ENCODE measurements at places on chromosomes 11 and 22.

DNA sequence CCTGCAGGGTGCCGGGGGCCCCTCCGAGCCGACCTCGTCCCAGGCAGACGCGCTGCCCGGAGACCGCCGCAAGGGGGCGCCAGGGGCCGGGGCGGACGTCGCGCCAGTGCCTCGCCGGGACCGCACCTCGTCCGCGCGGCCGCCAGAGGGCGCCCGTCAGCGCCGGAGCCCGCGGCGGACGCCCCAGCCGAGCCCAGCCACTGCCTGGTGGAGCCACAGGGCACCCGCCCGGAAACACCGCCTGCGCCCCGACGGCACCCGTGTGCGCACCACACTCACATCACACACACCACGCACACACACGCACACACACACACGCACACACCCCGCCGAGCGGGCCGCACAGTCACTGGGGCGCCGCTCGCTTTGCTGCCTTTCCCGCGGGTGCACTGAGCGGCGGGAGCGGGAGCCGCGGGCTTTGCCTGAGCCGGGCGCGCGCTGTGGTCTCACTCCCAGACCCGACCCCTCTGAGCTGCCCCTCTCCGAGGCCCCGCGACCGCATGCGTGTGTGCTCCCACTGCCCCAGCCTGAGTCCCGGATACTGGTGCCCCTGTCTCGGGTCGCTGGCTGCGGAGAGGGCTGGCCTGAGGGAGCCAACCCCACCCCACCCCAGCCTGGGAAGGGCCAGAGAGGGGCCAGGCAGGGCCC, 449.3 kb downstream of the OPCML start:
- DNase-seq: no peak

- DNase-seq: no peak
These were observed 68.1 kb upstream of the LMO1 start for GRCh38 chr11:8331767-8332166.

GRCh38 chr22:29043906-29044575, 17.6 kb downstream of the C22orf31 start:
- no peak for DNase-seq

DNA sequence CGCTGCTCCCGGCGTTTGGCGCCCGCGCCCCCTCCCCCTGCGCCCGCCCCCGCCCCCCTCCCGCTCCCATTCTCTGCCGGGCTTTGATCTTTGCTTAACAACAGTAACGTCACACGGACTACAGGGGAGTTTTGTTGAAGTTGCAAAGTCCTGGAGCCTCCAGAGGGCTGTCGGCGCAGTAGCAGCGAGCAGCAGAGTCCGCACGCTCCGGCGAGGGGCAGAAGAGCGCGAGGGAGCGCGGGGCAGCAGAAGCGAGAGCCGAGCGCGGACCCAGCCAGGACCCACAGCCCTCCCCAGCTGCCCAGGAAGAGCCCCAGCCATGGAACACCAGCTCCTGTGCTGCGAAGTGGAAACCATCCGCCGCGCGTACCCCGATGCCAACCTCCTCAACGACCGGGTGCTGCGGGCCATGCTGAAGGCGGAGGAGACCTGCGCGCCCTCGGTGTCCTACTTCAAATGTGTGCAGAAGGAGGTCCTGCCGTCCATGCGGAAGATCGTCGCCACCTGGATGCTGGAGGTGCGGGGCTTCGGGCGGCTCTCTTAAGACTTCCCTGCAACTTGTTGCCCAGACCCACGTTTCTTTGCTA, at the start of gene CCND1:
TSS of gene CCND1 (plus strand) at position 162 of the 587 bp plus-strand sequence. CDS start at position 320, 158 bp downstream.
- peak; percentile 65 for DNase-seq

DNA sequence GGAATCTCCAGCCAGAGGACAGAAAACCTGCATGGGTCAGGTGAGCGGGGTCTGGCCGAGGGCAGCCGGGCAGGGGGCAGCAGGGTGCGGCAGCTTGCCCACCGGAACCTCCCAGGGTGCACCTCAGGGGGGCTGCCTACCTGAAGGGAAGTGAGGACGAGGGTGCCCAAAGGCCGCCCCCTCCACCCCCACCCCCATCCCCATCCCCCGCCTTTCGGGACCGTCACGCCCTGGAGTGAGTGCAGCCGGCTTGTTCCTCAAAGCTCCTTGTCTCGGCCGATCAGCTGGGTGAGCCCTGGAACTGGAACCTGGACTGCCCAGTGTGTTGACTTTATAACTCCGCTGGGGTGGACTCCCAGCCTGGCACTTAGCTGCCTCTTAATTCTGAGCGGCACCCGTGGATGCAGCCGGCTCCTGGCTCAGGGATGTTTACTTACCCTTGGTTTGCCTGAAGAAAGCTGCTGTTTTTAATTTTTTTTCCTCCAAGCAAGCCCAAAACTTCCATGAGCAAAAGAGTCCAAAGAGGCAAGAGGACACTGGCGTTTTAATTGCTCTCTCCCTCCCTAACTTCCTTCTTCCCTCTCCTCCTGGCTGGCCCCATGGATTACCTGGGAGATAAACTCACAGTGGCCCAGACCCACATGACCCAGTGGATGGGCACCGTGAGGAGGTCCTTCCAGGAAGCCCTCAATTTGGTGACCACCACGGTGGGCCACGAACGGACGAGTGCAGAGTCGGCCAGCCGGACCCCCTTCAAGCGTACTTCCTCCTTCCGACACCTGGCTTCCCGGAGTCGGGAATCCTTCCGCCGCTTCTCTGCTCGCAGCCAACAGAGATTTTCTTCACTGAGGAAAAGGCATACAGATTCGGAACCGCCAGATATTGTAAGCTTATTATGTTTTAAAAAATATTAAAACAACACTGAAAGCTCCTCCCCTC, 87.8 kb upstream of the CRYBB3 start:
- DNase-seq: no peak

GRCh38 chr11:34674038-34674437, 53.1 kb downstream of the EHF start:
- no peak for DNase-seq

DNA sequence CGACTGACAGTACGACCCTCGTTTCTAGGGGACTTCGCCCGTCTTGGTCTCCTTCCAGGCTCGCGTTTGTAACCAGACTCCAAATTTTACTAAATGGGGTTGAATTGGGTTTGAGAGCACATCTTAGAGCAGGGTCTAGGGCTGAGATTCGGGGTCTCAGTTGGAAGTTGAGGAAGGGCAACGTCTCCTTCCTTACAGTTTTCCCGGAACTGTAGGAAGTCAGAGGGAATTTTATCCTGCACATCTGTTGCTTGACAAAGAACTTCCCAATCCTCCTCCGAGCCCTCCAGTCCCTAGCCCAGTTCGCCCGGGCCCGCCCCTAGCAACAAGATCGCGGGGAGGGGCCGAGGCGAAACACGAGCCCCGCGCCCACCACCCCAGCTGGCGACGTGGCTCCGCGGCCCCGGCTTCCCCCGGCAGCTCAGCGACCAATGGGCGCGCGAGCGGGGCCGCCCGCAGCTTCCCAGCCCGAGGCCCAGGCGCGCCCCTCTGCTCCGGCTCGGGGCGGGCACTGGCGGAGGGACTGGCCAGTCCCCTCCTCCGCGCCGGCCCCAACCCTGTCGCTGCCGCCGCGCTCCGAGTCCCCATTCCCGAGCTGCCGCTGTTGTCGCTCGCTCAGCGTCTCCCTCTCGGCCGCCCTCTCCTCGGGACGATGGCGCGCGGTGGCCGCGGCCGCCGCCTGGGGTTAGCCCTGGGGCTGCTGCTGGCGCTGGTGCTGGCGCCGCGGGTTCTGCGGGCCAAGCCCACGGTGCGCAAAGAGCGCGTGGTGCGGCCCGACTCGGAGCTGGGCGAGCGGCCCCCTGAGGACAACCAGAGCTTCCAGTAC, at the start of gene RCN1:
TSS of gene RCN1 (plus strand) at position 530 of the 826 bp plus-strand sequence. CDS start at position 653, 123 bp downstream.
- peak; percentile 79 for DNase-seq

DNA sequence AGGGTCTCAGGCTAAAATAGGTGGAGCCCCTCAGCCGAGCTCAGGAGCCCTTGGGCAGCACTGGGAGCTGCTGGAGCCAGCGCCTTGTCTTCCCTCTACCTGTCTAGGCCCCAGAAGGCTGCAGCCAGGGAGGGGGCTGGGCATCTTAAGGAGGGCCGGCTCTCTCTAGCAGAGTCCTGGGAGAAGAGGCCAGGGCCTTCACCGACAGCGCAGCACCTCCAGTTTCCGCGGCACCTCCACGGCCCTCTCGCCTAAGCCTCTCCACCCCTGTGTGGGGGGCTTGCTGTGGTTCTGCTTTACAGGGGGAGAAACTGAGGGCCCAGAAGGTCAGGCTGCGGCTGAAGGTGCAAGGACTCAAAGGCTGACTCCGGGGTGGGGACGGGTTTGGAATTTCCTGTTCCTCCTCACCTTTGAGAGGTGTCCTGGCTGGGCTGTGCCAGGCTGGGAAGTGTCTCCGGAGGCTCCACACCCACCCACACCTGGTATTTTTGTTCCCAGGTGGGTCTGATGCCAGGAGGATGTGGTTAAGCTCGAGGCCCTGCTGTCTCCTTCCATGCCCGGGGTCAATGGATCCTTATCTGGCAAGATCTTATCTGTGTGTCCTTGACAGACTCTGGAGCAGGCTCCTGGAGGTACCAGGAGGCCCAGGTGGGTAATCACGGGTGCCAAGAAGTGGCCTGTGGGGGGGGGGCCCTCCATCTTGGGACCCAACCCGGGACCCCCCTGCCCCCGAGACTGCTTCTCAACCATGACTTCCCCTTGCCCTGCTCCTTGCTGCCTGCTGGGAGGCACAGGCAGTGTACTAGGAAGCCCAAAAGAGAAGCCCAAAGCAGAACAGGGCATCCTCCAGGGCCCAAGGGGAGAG, 95.3 kb upstream of the FGF3 start:
- DNase-seq: no peak

- DNase-seq: no peak
These were observed 110.0 kb downstream of the KIRREL3 start for GRCh38 chr11:126890561-126890960.

GRCh38 chr11:77821349-77821851, 456 bp downstream of the AAMDC start:
- no peak for DNase-seq

GRCh38 chr22:21450858-21451353, 16.3 kb upstream of the TMEM191C start:
- DNase-seq: no peak

GRCh38 chr11:65216830-65217229, 35.1 kb downstream of the CAPN1 start:
- no peak for DNase-seq

DNA sequence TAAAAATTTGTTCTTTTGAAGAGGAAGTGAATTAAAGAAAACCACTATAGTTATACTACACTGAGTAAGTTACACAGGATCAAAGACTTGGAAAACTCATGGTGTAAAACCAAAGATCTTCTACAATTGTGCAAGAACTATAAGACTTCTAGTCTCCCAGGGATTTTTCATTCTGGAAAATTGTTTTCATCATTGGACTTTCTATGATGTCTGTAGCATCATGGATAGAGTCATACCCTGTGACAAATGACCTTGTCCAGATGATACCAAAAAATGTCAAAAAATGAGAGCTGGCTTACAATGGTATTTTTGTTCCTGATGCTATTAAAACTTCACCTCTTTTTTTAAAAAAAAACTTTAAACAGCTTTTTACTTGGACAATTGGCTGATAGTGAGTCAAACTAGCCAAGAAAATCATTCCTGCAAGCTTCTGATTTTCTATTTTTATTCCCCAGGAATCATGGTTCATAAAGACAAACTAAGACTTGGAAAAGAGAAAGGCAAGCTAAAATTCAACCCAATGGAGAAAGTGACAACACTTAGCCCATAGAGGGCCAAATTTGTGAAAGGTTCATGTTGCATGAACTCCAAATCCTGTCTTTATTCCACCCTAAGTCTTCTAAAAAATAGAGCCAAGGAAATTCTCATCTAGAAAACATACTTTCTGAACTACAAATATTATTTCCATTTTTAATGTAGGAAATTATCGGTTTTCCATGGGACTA, 30.7 kb downstream of the ME3 start:
- DNase-seq: no peak

DNA sequence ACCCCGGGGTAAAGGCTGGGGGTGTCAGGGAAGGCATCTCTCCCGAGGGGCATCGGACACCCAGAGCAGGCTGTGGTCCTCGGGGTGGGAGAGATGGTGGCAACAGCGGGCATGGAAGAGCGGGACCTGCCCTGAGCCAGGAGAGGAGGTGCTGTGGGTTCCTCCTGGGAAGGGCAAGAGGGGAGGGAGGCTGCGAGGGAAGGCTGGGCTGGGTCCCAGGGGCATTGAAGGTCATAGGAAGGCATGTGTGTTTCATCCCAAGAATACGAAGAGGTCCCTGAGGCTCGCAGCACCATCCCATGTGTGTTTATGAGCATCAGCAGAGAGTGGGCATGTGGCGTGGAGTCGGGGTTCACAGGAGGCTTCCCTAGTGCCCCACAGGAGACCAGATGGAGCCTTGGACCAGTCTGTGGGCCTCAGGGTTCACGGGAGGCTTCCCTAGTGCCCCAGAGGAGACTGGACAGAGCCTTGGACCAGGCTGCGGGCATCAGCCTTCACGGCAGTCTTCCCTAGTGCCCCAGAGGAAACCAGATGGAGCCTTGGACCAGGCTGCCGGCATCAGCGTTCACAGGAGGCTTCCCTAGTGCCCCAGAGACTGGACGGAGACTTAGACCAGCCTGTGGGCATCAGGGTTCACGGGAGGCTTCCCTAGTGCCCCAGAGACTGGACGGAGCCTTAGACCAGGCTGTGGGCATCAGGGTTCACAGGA, 420.6 kb downstream of the BRD1 start:
- no peak for DNase-seq
